GF-D8 (cell line): ENCODE measurements at places on chromosomes 4 and X.

- DNase-seq: no peak
Measured at GRCh38 chrX:72078411-72078810, 53.3 kb downstream of the RTL5 start.

DNA sequence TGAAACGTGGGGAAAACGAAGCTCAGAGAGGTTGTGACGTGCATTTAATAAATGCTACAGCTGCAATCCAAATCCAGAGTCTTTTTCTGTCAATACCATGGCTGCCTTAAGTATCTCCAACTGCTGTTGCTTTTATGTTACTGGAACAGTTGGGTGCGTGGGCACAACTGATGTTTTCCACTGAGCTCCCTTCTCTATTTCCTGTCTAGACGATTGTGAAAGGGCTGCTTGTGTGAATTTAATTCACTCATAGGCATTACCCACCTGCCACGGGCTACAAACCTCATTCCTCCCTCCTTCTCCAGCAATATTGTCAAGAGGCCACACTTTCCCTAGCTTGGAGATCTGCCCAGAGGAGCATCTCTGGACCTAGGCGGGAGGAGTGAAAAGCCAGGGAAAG, 526.0 kb downstream of the MID1IP1 start:
- no peak for DNase-seq

GRCh38 chr4:78622253-78622979, 70.8 kb downstream of the ANXA3 start:
- DNase-seq: no peak

GRCh38 chr4:183858011-183858615, 47.0 kb upstream of the STOX2 start:
- DNase-seq: no peak

- no peak for DNase-seq
Measured at GRCh38 chr4:11543706-11544105, 115.0 kb upstream of the HS3ST1 start.

- no peak for DNase-seq
Measured at GRCh38 chrX:13418126-13419097, 98.6 kb upstream of the ATXN3L start.

- DNase-seq: no peak
Measured at GRCh38 chr4:41795796-41796385, 47.4 kb upstream of the PHOX2B start.

DNA sequence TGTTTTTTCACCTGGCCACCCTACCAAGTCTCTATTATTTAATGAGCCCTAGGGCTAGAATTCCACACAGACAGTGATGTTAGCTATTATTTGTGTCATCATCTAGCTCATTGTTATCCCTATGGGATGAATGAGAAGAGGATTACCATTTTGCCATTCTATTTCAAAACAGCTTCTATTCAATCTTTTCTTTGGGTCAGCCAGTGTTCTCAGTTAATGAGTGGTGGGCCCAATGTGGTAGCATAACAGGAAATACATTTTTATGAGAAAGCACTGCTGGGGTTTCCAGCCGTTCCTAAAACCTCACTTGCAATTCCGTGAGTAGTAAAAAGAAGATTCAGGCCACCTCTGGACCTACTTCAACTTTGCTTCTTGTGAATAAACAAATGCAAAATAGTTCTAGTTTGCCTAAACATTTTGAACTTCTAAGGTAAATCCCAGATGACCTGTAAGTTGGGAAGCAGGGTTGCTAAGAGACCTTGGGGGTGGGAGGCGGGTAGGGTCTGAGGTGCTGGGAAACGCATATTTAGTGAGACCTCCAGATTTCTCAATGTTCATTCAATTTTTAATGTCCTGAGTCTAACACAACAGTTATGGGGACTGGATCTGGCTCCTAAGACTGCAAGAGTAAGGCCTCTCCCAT, 24.8 kb upstream of the CYP2U1 start:
- no peak for DNase-seq

GRCh38 chrX:13433298-13433605, 113.4 kb upstream of the ATXN3L start:
- no peak for DNase-seq

DNA sequence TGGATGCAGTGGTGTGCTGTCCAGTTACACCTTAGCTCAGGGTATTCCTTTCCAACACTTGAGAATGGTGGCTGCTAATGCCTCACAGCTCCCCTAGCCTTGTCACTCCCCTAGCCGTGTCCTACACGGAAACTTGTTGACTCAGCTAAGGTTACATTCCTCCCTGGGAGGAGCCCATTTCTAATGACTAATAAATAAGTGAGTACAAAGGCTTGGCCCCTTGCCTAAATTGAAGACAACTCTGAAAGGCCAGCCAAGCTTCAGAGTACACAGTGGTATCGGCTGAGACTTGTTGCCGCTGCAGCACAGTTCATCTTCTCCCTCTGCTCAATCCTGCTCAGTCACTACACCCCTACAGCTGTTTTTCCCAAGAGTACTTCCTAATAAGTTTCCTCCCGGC, 21.2 kb upstream of the SLC25A31 start:
- no peak for DNase-seq

DNA sequence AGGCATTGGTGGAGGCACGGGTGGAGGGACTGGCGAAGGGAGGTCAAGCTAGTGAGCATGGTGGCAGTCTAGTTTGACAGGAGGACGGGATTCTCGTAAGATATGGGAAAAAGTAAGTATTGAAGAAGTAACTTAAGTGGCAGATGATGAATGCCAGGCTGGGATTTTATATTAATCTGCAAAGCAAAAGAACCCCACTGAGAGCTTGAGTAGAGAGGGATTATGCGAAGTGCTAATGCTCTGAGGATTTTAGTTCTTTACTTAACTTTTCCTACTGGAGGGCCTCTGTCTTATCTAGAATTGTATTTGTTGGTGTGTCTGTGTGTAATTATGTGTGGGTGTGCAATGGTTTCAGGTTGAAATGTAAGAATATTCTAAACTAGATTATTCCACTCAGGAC, 327.9 kb downstream of the FAT4 start:
- DNase-seq: no peak

DNA sequence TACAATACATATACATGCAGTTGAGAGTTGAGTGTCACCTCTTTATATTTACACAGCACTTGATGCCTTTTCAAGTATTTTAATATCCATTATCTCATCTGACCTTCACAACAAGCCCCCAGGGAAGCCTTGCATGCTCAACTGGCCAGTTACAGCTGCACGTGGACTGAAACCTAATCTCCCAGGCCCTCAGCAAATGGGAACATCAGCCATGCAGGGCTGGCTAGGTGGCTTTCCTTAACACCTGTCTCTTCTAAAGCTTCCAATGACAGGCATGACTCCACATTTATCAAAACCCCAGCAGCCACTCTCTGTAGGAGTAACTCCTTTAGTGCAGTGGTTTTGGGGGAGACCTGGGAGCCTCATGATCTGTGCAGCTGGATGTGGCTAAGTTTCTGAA, 56.4 kb downstream of the PHKA2 start:
- DNase-seq: no peak

GRCh38 chrX:47217121-47217851, 1.2 kb upstream of the CDK16 start:
- DNase-seq: no peak

- no peak for DNase-seq
Measured at GRCh38 chr4:96260064-96260682, 420.3 kb downstream of the PDHA2 start.
